ENCODE measurements at places on chromosomes 4 and X.

DNA sequence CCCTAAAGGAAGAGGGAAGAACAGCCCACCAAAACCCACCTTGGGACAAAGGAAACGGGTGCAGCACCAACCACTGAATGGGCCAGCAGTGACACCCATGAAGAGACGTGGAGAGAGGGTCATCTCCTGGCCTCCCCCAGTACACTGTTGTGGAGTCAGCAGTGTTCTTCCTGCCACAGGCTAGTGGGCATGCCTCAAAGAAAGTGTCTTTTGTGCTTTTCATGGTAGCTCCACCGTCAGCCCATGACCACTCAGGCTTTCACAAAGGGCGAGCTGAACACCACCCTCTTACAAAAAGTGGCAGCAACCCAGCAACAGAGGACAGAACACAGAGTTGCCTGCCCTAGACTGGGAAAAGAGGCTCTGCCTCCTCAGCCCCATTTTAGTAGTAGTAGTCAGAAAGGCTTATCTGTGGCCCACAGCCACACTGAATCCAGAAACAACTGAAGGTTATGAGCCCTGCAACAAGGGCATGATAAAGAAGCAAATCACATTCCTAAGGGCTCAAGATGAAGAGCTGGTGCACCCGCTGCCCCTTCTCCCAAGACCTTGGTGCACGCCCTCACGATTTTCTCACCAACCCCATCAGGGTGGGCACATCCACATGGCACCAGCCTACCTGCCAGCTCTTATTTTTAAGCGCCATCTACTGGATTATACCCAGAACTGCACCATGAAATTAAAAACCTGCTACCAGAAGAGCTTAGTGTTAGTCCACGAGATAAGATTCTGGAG is 53.1 kb downstream of the RAB28 start:
- DNase-seq = no peak

DNA sequence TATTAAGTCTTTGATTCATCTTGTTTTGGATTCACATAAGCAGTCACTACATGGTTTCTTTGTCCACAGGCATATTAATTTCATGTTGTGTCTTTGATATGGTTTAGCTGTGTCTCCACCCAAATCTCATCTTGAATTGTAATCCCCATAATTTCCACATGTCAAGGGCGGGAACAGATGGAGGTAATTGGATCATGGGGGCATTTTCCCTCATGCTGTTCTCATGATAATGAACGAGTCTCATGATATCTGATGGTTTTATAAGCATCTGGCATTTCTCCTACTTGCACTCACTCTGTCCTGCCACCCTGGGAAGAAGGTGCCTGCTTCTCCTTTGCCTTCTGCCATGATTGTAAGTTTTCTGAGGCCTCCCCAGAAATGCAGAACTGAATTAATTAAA is 1811.2 kb upstream of the PCDH10 start:
- DNase-seq = no peak

DNA sequence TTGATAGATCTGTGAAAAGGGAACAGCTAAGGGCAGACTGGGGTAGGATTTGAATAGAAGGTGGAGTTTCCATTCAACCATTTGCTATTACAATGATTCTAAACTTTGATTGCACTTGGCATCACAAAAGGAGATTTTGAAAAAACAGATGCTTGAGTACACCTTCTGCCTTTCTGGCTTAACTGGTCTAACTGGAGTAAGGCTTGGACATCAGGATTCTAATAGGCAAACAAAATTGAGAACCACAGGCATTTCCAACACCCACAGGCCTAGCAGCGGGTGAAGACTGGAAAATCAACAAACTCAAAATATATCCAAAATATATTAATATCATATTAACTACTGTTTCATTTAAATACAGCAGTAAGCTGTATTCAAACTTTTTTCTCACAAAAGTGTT is 1.9 kb upstream of the VEGFC start:
- no peak for DNase-seq

- no peak for DNase-seq
Observed at GRCh38 chr4:119070301-119070700, 65.3 kb upstream of the MYOZ2 start.

DNA sequence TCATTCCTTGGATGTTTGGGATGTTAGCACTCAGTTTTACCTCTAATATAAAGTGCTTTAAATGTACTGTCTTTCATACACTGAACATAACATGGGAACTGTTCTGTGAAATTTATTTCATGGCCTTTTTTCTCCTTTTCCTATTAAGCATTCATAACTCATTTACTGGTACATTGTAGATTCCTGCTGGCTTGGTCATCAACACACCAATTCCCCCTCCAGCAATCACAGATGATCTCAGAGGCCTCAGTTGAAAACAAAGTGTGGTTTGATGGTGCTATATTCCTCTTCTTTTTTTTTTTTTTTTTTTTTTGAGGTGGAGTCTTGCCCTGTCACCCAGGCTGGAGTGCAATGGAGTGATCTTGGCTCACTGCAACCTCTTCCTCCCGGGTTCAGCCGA is 61.9 kb upstream of the FAM47B start:
- no peak for DNase-seq

GRCh38 chr4:84568496-84568895 is 14.4 kb upstream of the CDS1 start:
- DNase-seq = no peak

- DNase-seq = no peak
Observed at GRCh38 chr4:37864786-37865185, 26.1 kb upstream of the TBC1D1 start.

DNA sequence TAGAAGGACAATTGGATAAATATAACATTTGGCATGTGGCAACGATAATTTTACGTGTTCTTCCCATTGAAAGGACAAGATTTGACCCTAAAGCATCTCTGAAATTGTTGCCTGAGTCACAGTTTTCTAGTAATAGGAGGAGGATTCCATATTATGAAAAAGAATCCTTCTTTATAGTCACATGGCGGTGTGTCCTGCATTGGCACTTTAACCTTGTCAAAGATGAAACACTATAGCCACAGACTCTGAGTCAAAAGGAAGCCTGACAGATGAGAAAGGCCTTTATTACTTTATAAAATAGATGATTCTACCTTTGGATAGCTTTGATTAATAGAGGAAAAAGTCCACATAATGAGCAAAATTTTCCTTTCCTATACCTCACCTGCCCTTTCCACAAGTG is 11.5 kb downstream of the LNX1 start:
- DNase-seq = no peak

DNA sequence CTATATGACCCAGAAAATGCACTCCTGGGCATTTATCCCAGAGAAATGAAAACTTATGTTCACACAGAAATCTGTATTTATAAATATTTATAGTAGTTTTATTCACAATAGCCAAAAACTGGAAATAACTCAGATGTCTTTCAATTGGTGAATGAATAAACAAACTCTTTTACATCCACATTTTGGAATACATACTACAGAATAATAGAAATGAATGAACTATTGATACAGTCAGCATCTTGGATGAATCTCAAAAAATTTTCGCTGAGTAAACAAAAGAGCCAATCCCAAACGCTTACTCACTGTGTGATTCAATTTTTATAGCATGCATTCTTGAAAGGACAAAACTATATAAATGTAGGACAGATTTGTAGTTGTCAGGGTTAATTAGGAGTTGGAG is 75.1 kb upstream of the HTR2C start:
- DNase-seq = no peak

DNA sequence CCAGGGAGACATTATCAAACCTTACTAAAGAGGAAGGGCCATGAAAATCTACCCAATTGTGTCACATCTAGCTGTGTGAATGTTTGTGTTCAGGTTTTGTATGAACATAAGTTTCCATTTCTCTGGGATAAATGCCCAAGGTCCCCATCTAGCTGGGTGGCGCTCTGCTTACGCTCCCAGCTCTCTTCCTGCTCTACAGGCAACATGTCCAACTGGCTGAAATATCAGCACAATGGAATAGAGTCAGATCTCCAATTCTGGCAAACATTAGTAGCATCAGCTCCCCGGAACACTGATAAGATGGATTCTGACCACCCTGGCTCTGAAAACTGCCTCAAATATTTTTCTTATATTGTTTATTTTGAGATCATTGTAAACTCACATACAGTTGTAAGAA is 74.8 kb downstream of the IRF2 start:
- DNase-seq = no peak

- no peak for DNase-seq
Observed at GRCh38 chrX:45191820-45192409, 8.8 kb downstream of the DIPK2B start.

DNA sequence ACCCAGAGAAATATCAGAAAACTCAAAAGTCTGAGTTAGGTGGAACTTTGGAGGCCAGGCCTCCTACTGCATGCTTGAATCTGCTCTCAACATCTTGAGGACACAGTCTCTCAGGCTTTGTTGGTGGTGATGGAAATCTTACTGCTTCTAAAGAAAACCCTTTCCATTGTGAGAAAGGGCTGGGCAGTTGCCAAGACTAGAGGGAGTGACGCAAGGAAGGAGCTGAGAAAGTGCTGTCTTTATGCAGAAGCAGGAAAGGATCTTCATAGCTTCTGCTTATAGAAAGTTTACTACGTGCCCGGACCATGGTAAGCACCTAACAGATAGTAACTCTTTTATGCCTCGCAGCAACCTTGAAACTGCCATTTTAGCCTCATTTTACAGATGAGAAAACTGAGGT is 2.4 kb upstream of the CRMP1 start:
- no peak for DNase-seq

DNA sequence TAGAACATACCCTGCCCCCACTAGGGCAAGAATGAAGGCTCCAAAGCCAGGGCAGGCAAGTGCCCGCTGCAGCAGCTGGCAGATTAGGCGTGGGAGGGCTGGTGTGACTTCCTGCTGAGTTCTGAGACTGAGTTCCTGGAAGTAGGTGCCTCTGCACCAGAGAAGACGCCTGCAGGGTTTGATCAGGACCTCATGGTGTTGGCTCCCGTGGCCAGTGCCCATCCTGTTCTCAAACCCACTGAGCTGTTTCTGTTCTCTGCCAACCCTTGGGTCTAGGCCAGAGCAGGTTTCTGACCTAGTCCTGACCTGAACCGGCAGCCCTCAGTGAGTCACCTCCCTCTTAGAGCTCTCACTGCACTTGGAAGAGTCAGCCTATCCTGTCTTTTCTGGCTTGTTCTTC is 220.7 kb downstream of the HS6ST2 start:
- no peak for DNase-seq

DNA sequence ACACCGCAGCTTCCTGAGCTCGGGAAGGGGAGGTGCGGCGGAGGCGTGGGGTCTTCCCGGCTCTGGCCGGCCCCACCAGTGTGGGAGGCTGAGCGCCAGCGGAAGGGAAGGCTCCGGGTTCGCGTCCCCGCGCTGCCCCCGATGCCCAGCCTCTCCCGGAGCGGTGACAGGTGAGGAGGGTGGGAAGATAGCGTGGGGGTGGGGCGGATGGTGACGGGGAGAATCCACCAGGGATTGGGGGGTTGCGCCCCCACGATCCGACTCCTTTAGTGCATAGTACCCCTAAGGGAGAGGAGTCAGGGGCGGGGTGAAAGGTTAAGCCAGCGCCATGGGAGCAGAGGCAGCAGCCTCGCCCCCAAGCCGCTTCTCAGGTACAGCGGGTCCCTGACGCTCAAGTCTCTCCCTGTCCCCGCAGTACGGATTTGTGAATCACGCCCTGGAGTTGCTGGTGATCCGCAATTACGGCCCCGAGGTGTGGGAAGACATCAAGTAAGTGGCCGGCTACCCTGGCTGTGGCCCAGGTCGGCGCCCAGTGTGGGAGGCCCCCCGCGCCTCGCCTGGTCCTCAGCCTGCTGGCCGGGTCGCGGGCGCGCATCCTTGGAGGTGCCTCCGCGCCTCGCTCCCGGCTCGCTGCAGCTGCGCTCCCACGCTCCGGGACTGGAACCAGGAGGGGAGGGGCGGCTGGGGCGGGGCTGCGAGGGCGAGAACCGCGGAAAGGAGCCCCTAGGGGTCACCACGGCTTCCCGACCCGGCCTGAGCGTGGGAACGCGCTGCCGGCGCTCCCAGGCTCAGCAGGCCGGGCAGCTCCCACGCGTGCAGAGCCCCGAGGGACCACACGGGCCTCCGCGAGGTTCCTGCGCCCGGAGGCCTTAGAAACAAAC is 791 bp downstream of the GUCY1B1 start:
- DNase-seq = peak; percentile 71

DNA sequence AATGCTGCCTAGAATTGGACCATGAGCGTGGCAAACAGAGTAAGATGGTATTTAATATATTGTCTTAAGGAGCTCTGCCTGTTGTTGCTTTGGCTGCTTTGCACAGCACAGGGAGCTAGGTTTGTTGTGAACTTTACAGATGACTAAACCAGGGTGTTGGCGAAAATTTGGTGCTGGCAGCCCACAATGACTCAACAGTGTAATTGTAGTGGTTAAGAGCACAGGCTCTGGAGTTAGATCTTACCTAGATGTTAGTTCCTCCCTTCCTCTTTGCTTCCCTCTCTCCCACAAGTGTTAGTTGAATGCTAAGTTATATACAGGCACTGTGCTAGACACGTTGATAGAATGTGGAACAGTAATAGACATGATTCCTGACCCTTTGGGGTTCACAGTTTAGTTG is 128.9 kb upstream of the TRPC5 start:
- no peak for DNase-seq

GRCh38 chr4:115687052-115687755 is 573.8 kb upstream of the NDST4 start:
- no peak for DNase-seq

DNA sequence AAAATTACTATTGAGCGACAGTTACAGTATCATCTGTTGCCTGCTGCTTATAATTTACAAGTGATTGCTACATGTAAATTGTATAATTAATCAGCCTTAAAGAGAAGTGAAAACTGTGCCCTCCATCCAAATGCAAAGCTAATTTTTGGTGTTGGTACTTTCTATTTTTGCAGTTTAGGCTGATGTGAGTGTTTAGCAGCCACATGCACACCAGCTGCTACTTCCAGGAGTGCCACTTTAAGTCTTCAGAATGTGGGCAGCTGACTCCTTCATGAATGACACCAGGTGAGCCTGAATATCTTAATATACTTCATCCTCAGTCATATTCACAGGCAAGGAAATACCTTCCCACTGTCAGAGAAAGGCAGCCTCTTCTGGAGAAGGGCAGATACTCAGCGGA is 149.8 kb upstream of the RASGEF1B start:
- no peak for DNase-seq

GRCh38 chrX:149145845-149146285 is 359.2 kb downstream of the IDS start:
- DNase-seq = no peak

- no peak for DNase-seq
Observed at GRCh38 chr4:79201971-79202370, 123.9 kb downstream of the NAA11 start.

GRCh38 chr4:7507381-7507780 is 72.7 kb upstream of the PSAPL1 start:
- no peak for DNase-seq

DNA sequence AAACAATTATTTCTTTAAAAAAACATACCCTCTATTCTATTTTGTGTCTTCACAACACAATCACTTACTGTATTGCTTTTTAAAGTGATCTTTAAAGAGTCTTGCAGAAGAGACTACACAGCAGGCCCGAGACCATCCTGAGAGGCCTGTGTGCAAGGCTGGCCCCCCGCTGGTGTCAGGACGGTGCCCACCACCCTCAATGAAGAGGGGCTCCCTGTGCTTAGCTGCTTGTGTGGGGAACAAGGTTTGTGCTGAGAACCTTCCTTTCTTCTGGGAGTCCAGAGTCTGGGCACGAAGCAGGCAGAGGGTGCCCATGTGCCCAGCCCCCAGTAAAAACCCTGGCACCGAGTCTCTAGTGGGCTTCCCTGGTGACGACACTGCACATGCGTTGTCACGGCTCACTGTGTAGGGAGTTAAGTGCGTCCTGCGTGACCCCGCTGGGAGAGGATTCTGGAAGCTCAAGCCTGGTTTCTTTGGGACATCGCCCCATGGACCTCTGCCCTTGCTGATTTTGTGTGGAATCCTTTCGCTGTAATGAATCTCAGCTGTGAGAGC is 22.0 kb downstream of the RGS12 start:
- no peak for DNase-seq
